ENCODE measurements at places on chromosomes 1 and 21.
A peak's percentile ranks its signal among the peaks of the same experiment; 100 is the strongest.

- no peak for DNase-seq
These were observed 6.0 kb downstream of the CADM3 start for GRCh38 chr1:159177272-159177907.

DNA sequence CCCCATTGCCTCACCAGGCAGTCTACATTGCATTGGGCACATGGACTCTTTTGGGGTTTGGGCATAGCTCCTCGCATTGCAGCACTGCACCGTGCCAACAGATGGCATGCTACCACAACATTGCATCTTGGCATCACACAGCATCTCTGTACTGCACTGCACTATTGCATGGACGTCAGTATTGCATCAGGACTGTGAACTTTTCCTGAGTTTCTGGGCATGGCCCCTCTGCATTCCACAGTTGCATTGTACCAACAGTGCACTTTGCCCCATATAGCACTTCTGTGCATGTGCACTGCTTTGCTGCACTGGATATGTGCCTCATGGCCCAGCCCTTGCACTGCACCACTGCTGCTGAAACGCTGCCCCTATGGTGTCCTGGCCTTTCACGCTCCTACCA, 9.6 kb downstream of the PTPRU start:
- DNase-seq, result no peak

DNA sequence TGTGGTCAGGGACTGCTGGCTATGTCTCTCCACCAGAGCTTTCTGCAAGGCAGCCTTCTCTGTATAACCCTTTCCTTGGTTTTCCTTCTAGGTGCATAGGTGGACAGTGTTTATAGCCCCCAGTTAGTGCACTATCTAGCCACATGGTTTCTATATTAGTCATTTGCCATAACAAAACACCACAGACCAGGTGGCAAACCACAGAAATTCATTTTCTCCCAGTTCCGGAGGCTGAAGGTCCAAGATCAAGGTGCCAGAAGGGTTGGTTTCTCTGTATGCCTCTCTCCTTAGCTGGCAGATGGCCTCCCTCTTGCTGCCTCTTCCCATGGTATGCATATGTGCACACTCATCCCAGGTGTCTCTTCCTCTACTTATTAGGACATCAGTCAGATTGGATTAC, 106.4 kb downstream of the KAZN start:
- no peak for DNase-seq

DNA sequence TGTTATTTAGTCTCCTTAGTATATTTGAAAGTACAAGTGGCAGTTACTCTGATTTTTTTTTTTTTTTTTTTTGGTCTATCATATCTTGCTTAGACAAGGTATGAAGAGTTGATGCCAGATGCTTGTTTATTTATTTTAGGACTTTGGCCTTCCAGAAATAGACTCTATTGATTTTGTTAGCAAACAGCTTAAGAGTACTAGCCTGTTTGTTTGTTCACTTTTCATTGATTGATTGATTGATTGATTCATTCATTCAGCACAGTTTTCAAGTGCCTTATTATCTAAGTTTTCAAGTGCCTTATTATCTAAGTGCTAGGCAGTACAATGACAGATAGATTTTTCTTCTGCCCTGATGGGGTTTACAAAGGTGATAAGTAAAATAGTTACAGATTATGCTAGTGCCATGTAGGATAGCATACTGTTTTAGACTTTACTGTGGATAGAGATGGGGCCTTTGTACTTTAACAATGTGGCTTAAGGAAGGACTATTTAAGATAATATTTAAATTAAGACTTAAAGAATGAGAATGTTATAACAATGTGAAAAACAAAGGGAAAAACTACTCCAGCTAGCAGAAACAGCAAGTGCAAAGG, 50.5 kb downstream of the MTF2 start:
- DNase-seq, result no peak

- DNase-seq, result peak; percentile 49
These were observed 5.8 kb downstream of the PERM1 start for GRCh38 chr1:975896-976683.

DNA sequence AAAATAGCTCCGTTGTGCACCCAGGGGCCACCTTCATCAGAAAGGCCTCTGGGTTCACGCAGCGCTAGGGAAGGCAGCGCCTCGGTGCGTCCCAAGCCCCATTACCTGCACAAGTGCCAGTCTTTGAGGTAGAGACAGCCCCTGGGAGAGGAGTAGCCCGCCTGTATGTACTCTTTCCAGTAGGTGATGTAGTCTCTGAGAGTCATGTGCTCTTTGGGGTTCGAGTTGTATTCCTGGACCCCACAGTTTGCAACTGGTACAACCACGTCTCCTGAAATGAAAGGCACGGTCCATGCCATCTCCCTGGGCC, 601 bp downstream of the JMJD4 start:
- no peak for DNase-seq

GRCh38 chr1:48254254-48254653, 31.7 kb downstream of the SLC5A9 start:
- DNase-seq, result no peak

DNA sequence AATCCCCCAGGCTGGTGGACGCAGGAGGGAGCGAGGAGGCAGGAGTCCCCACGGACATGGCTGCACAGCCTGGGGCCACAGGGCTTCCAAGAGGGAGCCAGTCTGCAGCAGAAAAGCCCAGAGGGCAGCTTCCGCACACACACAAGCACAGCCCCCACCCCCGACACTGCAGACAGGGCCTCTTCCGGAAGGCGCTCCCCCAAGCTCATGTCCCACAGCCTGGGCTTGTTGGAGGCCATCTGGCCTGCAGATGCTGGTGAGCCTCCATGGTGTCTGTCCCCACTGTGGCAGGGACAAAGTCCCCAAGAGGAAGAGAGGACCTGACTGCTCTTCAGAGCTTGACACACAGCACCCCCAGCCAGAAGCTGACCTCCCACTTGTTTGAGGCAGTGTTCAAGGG, 13.4 kb upstream of the KIAA1614 start:
- DNase-seq, result no peak

DNA sequence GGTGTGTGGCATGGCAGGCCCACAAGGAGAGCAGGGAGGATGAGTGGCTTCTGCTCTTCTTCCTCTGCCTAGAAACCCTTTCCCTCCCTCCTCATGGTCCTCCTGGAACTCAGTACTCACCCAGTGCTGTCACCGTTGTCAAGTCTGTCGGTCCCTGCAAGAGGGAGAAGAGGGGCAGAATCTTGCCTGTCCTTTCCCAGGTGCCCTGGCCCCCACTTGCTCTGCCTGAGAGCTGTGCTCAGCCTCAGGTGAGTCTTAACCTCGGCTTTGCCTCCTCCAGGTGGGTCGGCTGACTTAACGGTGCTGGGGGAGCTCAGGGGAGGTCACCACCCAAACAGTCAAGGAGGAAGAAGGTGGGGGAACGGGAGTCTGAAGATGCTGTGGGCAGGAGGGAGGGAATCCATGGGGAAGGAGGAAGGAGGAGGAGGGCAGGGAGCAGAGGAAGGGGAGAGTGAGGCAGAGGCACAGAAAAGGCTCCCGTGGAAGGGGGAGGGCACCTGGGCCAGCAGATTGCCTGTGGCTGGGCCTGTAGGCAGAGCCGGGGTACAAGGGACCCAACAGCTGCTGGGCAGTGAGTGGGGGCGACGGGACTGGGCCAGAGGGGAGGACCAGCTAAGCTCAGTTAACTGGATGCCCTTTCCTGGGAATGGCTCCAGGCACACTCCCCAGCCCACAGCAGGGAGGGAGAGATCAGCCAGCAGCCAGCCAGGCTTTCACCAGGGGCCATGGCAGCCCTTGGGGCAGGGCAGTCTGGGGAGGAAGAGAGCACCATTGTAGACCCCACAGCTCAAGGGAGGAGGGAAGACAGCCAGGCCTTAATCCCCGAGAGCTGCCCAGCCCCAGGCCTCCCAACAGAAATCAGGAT, 26.3 kb downstream of the CTNNBIP1 start:
- DNase-seq, result no peak

DNA sequence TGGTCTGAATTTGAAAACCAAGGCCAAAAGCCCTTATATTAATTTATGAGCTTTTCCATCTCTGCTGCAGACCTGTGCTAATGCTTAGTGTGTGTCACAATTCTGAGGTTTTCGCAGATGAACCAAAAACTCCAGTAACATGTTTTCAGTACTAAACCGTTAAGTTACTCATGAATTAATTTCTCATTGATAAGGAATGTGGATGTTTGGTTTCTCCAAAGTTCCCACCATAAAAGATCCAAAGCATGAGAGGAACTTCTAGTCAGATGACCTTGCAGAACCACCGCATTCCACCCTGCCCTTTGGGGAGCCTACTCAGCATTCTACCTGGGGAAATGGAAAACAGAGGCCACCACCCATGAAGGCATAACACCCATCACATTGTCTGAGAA, 7.5 kb upstream of the LEPR start:
- DNase-seq, result no peak

DNA sequence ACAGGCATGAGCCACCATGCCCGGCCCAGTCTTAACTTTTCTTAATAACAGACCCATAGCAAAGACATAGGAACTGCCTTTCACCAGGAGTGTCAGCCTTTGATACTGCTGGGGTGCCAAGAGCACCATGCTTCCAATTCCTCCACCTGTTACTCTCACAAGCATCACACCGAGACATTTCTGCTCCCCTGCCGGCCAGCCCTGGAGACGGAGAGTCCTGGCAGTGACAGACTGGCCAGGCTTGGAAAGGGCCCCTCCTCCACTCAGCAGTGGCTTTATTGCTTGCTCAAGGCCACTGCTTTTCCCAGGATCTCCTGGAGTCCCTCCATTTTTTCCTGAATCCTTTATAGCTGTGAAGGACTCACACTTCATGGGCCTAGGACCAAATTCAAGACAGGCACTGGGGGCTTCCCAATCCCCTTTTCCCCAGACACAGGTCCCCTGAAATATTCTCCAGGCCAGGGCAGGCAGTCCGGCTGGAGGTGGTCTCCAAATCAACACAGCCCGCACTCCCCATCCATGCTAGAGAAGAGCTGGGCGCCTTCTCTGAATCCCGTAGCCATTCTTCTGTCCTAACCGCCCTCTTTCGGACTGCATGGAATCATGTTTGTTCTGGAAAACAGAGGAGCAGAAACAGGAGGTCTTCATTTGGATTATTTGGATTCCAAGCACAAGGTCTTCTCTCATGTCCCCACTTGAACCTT, 25.5 kb upstream of the PTPRF start:
- DNase-seq, result no peak

- DNase-seq, result no peak
These were observed 9.4 kb upstream of the UBR4 start for GRCh38 chr1:19219451-19219850.

DNA sequence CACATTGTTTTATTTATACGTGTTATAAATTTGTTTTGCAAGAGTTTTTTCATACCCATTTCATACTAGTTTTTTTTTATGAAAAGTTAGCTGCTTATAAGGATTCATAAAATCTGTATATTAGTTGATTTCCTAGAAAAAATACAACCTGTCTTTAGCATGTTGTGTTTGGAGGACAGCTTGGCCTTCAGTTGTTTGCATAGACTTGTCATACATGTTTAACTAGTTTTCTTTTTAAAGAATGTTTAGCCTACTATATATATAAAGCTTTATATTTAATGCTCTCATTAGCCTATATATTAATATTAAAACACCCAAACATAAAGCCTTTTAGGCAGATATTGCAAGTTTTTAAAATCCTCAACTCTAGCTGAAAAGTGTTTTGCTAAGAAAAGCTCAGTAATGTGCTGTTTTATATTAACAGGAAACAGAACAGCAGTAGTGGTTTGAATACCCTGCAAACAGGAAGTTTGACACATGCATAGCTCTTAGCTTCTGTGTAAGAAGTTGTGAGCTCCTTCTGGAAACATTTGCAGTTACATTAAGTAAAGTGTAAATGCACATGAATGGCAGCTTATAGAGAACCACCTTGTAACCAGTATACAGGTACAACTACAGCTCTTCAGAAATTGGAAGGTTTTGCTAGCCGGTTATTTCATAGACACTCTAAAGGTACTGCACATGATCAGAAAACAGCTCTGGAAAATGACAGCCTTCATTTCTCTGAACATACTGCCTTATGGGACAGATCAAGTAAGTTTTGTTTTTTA, at the start of gene PRKACB:
Gene PRKACB (plus strand): TSS at position 476 of the 770 bp plus-strand sequence. CDS start 91 bp downstream, at position 567.
- DNase-seq, result no peak

GRCh38 chr1:24199291-24199900, 12.3 kb upstream of the IFNLR1 start:
- DNase-seq, result peak; percentile 68

GRCh38 chr1:4395158-4395557, 259.3 kb upstream of the AJAP1 start:
- no peak for DNase-seq

DNA sequence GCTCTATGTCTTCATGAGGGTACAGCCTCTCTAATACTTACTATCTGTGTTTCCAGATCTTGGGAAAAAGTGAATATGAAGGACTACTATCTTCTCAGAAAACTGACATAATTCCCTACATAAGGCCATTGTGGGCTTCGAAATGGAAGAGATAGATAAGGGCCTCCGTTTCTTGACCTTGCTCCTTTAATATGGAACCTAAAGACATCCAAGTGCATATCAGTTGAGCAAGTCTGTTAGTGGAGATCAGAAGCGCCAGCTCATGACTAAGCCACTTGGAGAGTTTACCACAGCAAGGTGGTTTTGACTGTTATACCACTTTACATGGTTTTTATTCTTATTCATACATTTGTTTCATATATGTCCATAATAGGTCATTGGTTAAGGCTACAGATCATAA, 35.3 kb upstream of the FCER1A start:
- no peak for DNase-seq

- no peak for DNase-seq
These were observed 10.0 kb downstream of the PDPN start for GRCh38 chr1:13593511-13594131.

DNA sequence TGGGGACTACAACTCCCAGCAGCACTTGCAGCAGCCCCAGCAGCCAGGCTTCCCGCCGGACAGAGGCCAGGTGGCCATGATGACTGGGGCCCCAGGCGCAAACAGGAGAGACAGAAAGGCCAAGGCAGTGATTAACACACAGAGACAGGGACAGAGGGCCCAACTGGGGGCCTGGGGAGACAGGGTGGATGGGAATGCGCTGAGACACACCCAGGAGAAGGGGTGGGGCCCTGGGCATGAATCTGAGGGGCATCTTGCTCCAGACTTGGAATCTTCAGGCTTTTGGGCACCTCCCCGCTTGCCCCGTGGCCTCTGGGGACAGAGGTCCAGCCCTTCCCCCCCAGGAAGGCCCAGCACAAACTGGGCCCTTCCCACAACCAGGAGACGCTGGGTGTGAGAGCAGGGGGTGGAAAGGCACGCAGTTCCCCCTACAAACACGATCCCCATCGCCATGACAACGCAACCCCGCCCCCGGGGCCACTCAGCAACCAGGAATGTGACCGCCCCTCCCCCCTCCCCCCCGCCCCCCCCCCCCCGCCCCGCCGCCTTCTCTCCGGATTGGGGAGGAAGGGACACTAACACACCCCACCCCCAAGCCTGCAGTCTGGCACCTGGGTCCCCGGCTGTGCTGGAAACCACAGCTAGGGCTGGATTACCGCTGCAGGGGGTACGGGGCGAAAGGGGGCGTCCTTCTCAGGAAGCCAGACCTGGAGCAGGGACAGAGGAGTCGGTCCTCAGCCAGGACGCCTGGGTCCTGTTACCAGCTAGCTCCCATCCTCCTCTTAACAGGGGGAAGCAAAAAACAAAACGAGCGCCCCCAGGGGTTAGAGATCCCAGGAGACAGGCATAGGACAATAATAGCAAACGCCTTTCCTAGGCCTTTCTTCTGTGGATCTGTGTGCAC, 4.5 kb downstream of the HDGF start:
- DNase-seq, result no peak
